T47D (cell line): ENCODE measurements at places on chromosomes 13 and 19.
A peak's percentile ranks its signal among the peaks of the same experiment; 100 is the strongest.

- DNase-seq: peak; percentile 4
These were observed 314.1 kb downstream of the KLF5 start for GRCh38 chr13:73372666-73373627.

- no peak for DNase-seq
These were observed 7.7 kb downstream of the MEX3D start for GRCh38 chr19:1560286-1560882.

- DNase-seq: no peak
These were observed 95.9 kb downstream of the RFC3 start for GRCh38 chr13:33913829-33914228.

DNA sequence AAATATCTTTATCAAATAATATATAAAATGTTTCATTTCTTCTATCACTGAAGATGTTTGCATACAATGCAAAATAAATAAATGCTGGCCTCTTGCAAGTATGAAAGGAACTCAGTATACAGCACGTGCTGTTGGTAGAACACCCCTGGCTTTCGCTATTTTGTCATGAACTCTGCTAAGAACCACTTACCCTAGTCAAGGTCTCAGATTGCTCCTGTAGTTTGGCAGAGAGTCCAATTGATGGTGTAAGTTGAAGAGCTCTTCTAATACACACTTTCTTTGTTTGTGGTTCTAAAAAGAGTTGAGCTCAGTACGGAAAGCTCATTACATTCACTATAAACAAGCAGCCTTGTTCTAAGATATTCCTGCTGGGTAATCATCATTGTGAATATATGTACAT is 1258.9 kb downstream of the EFNB2 start:
- no peak for DNase-seq

DNA sequence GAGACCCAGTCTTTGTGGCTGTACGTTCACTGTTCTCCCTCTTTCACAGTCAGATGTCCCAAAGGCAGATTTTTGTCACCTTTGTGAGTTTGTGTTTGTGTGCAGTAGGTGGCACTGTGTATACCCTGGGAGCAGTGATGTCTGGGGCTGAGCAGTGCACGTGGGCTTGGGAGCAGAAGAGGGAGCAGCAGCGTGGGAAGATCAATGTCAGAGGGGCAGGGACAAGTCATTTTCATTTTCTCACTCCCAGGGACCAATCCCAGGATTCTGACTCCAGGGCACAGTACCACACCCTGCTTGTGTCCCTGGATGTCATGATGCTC is 2.0 kb upstream of the PSG6 start:
- no peak for DNase-seq

GRCh38 chr13:50116430-50116973 is 101.3 kb downstream of the KCNRG start:
- DNase-seq: no peak

GRCh38 chr13:40406405-40407120 is 259.9 kb downstream of the FOXO1 start:
- no peak for DNase-seq

DNA sequence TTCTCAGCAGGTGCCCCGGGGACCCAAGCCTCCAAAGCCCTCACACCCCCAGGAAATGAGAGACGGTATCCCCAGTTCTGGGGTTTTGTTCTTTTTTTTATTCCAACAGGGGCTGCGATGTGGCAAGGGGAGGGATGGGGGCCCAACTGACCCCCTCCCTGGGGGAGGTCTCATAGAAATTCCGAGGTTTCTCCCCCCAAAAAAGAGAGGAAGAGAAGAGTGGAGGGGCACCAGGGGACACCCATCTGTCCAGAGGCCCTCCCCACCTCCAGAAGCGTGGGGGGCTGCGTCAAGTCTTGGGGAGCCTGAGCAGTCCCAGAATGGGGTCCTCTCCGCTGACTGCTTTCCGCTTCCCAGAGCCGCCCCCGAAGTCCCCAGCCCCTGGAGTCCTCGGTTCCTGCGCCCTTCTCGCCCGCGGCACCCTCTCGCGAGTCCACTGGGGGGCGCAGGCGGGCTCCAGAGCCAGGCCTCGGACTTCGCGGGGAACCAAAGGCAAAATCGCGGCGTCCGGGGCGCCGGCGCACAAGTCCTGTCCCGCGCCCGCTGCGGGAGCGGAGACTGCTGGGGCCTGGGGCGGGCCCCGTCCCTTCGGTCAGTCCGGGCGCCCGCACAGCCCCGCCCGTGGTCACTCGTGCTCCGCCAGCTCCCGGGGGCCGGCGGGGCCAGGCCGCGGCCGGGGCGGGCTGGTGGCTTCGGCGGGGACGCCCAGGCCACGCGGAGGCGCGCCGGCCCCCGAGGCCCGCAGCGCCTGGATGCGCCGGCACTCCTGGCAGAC is 4.4 kb upstream of the ATP1A3 start:
- DNase-seq: no peak

DNA sequence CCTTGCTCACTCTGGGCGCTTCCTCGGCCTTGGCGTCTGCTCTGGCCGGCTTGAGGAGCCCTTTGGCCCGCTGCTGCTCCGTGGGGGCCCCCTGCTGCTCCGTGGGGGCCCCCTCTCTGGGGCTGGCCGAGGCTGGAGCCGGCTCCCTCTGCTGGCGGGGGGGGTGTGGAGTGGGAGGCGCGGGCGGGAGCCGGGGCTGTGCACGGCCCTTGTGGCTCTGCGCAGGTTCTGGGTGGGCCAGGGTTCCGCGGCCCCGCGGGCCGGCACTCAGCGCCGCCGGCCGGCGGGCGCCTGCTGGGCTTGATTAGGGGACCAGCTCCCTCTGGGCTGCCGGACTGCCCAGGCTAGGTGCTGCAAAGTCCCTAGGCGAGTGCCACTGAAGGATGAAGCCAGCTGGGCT is 436.2 kb downstream of the SLITRK6 start:
- no peak for DNase-seq

GRCh38 chr19:43780706-43781525 is at the start of gene KCNN4:
Gene KCNN4, minus strand, starts transcription at chr19:43780973. Its CDS starts 112 bp downstream, at chr19:43780861.
- DNase-seq: no peak

GRCh38 chr13:49454388-49455006 is 10.4 kb downstream of the SETDB2 start:
- no peak for DNase-seq

GRCh38 chr13:95642999-95643398 is 1.5 kb downstream of the DZIP1 start:
- no peak for DNase-seq

DNA sequence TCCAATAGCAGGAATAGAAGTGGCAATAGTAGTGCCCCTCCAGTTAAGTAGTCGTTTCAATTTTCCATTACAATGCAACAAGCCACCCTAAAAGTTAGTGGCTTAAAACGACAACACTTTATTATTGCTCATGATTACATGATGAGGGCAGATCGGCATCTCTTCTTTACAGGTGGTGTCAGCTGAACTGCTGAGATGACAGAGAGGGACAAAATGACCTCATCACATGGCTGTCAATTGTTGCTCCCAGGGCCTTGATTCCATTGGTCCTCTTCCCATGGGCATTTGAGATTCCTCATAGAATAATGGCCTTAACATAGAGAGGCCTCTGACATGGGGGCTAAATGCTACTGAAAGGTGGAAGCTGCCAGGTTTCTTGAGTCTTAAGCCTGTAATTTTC is 679.8 kb upstream of the KLHL1 start:
- DNase-seq: no peak

DNA sequence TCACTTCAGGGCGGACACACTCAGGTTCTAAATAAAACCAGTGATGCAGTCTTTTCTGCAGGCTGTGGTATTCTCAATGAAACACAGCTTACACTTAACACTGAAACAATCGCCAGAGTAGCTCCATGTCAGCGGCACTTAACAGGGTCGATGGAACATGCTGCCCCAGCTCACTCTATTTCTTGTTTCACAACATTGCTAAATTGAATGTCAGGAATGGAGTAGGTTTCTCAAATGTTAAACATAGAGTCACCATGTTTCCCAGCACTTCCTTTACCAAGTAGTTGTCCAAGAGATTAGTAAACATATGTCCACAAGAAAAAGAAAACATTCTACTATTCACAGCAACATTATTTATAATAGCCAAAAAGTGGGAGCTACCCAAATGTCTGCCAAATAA is 306.9 kb downstream of the SLITRK6 start:
- no peak for DNase-seq

- no peak for DNase-seq
These were observed 165.9 kb downstream of the KLF5 start for GRCh38 chr13:73224703-73225102.

GRCh38 chr13:105611424-105611823 is 924.0 kb downstream of the EFNB2 start:
- no peak for DNase-seq

- DNase-seq: no peak
These were observed 11.9 kb downstream of the LTBP4 start for GRCh38 chr19:40612831-40613689.

GRCh38 chr19:55091955-55092354 is 16.3 kb downstream of the EPS8L1 start:
- DNase-seq: no peak

GRCh38 chr19:33467851-33468250 is 53.7 kb downstream of the PEPD start:
- no peak for DNase-seq

GRCh38 chr13:113526466-113527220 is 36.1 kb upstream of the DCUN1D2 start:
- no peak for DNase-seq

DNA sequence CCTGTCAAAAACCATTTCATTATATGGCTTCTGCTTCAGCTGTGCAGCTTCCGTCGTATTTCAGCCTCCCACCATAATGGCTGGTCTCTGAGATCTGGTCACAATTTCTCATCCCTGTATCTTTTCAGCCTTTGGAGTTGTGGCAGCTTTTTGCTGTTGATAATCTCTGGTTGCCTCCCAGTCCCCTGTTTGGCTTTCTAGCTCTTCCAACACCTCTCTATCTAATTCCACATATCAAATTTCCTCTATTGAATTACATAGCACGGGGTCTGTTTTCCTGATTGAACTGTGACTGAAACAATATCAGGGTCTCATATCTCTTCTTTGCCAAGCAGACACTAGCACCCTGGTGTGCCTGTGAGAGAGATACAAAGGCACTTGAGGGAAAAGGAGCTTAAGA is 222.1 kb upstream of the OBI1 start:
- DNase-seq: no peak

DNA sequence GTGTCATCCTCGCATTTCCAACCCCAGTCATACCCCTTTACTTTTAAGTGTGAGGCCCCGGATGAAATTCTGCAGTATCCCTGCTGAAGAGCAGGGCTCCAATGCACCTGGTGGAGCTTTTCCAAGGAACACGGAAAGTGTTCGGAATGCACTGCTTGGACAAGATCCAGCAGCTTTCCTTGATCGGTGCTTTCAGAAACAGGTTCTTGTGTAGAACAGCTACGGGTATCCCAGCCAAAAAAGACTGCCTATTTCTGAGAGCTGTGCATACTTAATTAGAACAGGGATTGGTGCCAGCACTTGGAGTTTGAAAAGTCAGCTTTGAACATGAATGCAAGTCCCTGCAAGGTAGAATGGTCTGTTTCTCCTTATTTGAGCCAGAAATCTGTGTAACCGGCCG is 87.2 kb upstream of the C1QTNF9B start:
- DNase-seq: no peak

- DNase-seq: no peak
These were observed 2.8 kb downstream of the SERTAD1 start for GRCh38 chr19:40422748-40423566.

DNA sequence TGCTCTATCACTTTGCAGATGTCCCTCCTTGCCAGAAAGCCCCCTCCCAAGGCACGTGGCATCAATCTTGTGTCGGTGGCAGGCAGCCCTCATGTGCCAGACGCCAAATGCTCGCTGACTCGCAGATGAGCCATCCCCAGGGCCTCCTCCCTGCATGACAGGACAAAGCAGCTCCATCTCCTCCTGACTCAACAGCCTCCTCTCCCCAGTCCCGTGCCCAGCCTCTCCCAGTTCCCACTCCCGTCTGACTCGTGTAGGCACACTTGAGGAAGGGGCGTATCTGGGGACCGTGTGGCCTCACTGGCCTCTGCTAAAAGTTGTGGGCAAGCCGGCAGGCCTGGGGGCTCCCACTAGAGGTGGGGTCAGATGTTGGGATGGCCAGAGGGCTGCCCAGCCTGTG is 133.6 kb downstream of the STK24 start:
- no peak for DNase-seq

- DNase-seq: no peak
These were observed 15.4 kb upstream of the CCNP start for GRCh38 chr19:40241809-40242384.

DNA sequence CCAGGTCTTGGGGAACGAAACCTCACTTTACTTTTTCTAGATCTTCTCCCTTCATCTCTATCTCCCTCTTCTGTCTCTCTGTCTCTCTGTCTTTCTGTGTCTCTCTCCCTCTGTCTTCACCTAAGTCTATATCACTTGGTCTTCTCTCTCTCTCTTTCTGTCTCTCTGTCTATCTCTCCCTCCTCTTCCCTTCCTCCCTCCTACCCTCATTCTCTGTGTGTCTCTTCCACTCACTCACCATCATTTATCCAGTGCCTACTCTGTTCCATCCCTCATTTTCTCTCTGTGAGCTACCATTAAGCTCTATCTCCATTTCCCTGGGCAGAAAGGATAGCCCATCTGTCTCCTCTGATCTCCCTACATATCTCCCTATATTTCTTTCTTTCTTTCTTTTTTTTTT is 32.2 kb upstream of the FBL start:
- no peak for DNase-seq

DNA sequence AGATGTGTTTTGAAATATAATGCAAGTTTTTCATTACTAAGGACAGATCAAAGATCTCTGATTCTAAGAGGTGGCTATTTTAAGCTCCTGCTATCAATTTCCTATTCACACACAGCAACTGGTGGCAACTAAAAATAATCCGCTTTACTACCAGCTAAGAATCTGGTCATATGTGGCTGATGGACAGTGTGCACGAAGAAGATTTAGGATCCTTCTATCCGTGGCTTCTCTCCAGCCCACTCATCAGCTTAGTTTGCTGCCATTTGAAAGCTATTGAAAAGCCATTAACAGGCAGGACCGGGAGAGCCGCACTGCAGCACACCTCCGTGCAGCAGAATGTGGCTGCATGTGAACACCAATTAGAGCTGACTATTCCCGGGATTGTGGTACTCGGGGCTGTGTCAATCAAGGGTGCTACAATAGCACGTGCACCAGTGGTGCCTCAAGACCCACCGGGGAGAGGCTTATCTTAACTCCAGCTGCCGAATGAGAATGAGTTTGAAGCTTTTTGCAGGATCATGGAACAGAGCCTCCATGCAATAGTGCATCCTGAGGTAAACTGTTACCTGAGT is at the start of gene MYO16:
TSS of gene MYO16 (plus strand) at position 431 of the 572 bp plus-strand sequence. CDS start 234 bp downstream, outside the sequence.
- DNase-seq: no peak

DNA sequence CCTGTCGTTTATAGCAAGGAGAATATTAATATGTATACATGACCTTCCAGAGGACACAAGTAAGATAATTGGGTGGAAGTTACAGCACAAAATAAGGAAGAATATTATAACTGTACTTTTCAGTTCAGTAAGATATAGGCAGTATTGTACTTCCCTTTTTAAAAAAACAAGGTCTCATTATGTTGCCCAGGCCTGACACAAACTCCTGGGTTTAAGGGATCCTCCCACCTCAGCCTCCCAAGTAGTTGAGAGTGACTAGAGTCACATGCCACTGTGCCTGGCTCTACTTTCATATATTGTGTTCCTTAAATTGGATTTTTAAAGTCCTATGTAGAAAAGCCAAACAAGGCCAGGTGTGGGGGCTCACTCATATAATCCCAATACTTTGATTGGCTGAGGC is 19.5 kb upstream of the MAB21L1 start:
- DNase-seq: no peak

GRCh38 chr19:28705008-28705407 is 507.9 kb downstream of the UQCRFS1 start:
- peak; percentile 36 for DNase-seq

GRCh38 chr19:56091751-56092546 is 29.1 kb downstream of the ZNF787 start:
- peak; percentile 70 for DNase-seq

- DNase-seq: no peak
These were observed 76.5 kb downstream of the LATS2 start for GRCh38 chr13:20984879-20985278.
